Activated effector memory CD4-positive, alpha-beta T cell treated with Interleukin-2 at 50 U/mL for 16 hours (primary cell): ENCODE measurements at places on chromosomes 12 and 14.

GRCh38 chr12:52618216-52618615 is at the start of gene KRT73:
TSS of gene KRT73 (minus strand) at chr12:52618559. CDS start at chr12:52618524, 35 bp downstream.
- DNase-seq, result no peak

DNA sequence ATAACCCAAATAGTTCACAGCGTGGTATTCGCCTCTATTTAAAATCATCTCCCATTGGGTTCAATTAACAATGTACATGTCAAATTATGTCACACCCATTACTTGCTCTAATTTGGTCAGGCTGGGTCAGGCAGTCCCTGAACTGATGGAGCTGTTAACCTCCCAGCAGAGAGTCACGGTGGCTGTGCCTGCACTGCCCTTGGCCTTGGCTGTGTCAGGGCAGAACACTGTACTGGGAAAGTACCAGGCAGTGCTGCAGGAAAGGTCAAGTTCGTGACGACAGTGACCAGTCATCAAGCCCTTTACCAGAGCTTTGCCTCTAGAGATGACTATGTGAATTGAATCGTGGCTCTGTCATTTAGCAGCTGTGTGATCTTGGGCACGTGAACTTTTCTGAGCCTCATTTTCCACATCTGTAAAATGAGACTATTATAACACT is 100.0 kb downstream of the ARF6 start:
- DNase-seq, result no peak

DNA sequence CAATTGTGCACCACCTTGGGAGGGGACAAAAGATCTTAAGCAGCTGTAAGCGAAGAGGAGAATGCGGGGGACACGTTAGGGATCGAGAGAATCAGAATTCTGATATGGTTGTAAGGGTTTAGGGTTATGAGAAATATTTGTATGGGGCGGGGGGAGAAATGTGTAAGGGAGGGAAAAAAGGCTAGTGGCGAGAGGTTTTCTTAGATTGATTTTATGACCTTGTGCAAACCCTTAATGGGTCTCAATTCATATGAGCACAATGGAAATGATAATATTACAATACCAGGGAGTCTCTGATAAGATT is 396 bp downstream of the NDUFA9 start:
- no peak for DNase-seq

GRCh38 chr12:107322063-107322462 is 228.7 kb upstream of the CRY1 start:
- DNase-seq, result peak; percentile 5

GRCh38 chr12:130972586-130972950 is 18.9 kb downstream of the ADGRD1 start:
- DNase-seq, result no peak

- DNase-seq, result no peak
These were observed 81.4 kb downstream of the LRP6 start for GRCh38 chr12:12185414-12185813.

DNA sequence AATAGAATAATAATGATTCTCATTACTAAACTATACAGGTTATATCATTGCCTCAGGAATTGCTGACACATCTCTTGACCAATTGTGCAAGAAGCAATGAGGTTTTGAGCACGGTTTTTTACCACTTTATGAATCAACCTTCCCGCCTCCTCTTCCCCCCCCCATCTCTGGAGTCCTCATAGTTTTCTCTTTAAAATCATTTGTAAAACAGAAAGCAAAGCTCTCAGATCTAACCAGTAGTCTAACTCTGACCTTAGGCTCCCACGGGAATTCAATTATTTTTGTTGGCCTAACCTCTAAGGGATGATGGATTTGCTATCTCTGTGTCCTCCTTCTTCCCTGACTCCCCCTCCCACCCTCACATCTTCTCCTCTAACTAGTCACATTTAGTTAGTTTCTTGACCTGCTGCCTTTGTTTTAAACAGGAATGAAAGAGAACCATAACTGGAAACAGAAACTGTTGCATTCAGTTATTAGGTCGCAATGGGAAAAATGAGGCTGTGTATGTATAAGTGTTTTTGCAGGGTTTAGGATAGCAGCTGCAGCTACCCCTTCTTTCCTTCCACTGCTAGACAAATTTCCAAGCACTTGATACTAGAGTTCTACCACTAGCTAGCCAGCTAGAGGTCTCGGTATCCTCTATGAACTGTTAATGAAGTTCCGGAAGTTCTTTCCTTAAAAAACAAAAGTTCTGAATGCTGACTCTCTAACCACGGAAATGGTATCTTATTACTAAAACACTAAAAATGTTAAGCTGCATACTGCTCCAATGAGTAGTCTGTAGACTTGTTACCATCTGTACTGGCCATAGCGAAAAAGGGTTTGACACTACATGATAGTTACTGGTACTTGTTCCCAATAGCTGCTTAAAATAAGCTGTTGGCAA is 65.4 kb downstream of the TAOK3 start:
- no peak for DNase-seq

- DNase-seq, result no peak
These were observed 135.0 kb upstream of the AMIGO2 start for GRCh38 chr12:47214771-47215170.

- DNase-seq, result no peak
These were observed 444.8 kb downstream of the AEBP2 start for GRCh38 chr12:19884021-19884492.

- DNase-seq, result peak; percentile 64
These were observed 55.6 kb upstream of the PPP2R5C start for GRCh38 chr14:101705733-101706508.

DNA sequence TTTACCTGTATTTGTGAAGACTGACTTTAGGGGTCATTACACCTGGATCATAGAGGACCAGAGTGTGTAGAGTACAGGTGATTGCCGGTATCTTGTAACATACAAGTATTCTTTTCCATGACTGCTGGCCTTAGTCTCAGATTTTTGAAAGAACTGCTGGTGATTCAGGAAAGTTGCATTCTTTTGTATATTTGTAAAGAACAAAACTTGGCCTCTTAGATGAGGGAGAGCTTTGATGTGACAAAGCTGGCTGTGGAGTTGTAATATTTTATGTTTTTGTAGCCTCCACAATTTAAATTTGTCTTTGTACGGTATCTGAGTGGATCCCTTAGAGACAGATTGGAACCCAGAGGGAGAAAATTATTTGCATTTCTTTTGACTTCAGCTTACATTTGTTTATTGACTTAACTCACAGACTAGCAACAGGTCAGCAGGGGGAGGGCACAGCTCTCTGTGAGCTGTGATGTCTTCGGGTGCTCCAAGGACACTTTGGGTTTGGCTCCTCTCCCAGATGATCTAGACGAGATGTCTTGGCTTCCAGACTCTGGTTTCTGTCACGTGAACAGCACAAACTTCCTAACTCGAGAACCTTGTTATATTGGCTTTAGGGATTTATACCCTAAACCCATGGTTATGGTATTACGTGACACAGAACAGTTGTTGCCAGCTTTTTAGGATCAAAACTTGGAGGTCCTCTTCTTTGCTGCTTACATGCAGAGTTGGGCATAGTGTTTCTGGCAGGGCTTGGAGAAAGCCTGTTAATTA is 65.9 kb downstream of the DAAM1 start:
- DNase-seq, result no peak

DNA sequence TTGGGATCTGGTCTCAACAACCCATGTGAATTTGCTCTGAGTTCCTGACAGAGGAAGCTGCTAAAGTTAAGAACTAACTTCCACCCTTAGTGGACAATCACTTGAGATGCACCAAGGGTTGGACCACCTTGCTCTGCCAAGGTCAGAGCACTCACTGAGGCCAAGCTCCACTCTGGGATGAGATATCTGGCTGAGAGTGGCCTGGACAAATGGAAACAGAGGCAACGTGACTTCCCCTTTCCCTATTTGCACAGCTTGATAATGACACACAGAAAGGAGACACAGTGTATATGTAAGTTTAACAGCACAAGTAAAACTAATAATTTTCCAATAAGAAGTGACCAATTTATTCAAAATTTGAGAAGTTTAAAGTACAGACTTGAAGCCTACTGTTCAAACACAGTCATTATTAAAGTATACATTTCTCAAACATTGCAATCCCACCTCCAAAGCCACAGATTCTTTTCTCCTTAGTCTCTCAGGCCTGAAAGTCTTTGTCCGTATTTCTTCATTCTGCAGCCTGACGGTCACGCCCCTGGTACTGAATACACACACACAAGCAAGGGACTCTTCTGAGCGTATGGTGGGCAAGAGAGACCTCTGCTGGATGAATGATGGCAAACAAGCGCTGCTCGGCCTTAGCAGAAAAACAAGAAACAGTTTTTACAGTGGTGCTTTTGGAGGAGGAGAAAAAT is 28.6 kb downstream of the TMEM30B start:
- DNase-seq, result peak; percentile 23

DNA sequence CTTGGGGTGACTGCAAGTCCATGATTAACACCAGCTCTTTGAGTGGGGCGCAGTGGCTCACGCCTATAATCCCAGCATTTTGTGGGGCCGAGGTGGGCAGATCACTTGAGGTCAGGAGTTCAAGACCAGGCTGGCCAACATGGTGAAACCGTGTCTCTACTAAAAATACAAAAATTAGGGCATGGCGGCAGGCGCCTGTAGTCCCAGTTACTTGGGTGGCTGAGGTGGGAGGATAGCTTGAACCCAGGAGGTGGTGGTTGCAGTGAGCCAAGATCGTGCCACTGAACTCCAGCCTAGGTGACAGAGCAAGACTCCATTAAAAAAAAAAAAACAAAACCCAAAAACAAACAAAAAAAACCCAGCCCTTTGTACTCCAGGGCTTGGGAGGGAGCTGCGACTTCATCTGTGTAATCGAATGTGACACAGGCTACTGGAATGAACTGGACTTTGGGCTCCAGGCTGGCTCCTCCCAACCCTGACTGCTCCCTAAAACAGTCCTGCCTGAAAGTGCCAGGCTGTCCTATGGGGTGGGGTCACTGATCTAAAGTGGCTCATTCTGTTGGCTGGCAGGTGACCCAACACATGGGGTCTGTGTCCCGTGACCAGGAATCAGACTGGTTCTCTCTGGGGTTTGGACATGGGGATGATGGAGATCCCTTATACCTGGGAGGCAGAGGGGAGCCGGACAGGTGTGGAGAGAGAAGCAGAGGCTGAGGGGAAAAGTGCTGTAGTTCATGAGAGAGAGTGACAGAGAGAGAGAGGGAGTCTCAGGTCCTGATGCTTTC is 9.3 kb upstream of the C12orf43 start:
- DNase-seq, result no peak

GRCh38 chr12:40336573-40337199 is 111.9 kb downstream of the LRRK2 start:
- DNase-seq, result no peak

DNA sequence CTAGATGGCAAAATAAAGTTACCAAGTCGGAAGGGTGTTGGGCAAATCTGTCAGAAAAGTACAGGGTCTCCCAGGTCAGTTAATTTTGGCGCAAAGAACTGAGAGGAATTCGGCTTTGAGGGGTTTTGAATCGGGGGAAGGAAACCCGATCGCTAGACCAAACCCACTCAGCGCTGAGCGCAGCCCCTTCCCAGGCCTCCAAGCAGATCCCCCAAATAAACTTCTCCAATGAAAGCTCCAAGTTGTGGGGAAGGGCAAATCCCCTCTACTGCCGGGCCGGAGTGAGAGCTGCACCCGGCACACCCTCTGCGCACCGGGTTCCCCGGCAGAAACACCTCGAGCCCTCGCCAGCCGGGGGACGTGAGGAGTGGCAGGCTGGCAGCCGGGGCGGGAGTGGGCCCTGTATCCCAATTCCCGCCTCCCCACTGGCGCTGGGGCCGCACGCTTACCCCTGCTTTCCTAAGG is 441 bp downstream of the E2F7 start:
- peak; percentile 2 for DNase-seq

DNA sequence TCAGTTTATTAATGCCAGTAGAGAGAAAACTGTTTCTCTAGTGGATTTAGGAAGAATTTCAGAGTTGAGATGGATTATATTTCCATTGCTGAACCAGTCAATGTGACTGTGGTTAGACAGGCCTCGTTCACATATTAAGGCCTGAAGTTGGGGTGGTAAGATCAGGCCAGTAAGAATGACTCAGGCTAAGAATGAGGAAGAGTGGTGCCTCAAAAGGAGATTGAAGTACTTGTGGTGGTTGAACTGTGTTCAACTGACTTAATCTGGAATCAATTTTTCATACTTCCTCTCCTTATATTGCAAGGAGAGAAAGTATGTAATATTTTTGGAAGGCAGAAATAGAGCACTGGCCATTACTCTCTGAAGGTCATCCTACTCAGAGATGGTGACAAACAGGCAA is 37.8 kb upstream of the ATF7IP start:
- no peak for DNase-seq

GRCh38 chr12:6533653-6533922 is 729 bp upstream of the GAPDH start:
- no peak for DNase-seq

GRCh38 chr12:51275088-51275487 is 4.9 kb upstream of the SMAGP start:
- DNase-seq, result no peak

DNA sequence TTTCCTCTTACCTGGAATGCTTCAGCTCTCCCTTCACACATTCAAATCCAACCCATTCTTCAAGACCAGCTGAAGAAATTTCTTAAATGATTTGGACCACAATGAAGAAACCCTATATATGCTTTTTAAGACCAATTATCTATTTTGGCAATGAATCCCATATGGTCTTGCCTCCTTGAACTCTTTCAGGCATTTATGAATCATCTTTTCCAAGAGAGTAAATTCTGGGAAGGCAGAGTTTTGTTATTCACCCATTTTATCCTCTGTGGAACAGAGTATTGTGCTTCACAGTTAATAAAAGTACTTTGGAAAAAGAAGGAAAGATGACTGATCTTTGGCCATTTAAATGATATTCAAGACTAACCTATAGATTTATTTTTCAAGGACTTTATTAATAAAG is 14.0 kb downstream of the GIT2 start:
- DNase-seq, result no peak

DNA sequence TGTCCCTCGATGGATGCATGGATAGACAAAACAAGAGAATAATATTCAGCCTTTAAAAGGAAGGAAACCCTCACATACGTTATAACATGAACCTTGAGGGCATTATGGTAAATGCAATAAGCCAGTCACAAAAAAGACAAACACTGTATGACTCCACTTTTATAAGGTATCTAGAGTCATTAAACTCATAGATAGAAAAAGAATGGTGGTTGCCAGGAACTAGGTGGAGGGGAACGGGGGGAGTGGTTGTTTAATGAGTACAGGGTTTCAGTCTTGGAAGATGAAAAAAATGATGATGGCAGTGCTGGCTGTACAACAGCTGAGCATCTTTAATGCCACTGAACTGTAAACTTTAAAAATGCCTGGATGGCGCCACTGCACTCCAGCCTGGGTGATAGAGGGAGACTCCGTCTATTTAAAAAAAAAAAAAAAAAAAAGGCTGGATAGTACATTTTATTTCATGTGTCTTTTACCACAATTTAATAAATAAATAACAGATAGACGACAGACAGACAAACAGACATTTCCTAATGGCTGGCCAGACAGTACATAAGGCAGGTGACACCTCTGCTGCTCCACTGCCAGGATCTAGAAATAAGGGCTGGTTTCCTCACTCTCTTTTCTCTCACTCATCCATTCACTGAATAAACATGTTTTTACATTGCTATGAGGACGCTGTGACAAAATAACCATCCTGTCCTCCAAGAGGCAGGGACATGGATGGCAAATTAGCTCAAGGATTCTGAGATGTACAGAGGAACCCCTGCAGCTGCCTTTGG is 118.8 kb downstream of the FOXN3 start:
- DNase-seq, result no peak
